Activated CD4-positive, alpha-beta T cell treated with anti-CD3 and anti-CD28 coated beads, Interleukin-2, amount 10 ng/mL, durations not matched to agents 24 days and 14 days (primary cell): ENCODE measurements at places on chromosomes 2 and 18. TPM values are rescaled to one million over a fixed set of nuclear protein-coding genes. Genes with fewer than 3 reads are reported as not detected.
A peak's percentile ranks its signal among the peaks of the same experiment; 100 is the strongest.

DNA sequence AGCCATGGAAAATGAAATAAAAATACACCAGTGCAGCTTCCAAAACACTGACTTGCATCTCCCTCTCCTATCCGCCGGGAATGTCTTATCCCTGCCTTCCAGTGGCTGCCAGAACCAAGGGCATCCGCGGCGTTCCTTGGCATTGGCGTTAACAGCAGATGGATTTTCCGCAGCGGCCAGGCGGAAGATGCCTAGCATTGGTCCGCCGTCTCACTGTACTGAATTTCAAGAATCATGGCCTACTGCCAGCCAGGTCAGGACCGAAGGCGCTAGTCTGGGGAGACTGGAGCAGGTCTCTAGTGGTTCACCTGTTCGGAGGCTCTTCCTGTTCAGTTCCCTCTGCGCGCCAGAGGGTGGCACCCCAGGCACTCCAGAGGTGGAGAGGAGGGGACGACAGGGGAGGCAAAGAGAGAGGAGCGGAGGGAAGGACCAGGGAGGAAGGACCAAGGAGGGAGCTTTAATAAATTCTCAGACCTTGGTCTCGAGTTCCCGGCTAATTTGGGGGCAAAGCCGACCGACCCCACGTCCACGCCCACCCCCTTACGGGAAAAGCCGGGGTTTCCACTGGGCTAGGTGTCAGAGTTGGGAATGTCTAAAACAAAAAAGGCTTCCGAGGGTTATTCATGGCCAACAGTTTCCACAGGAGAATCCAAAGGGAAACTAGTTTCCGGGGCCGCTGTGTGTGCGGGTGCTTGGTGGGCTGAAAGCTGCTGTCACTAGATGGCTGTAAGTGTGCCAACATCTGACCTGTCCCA lies 3.7 kb upstream of the BCL2L11 start:
- peaks cover 39% of the 10 kb centered on the region for H3K4me1 ChIP-seq
- peak overlapping the region; percentile 93 for H3K27ac ChIP-seq
- H3K27me3 ChIP-seq = peaks cover 42% of the 10 kb centered on the region
- peak; percentile 91 for DNase-seq
- H3K36me3 ChIP-seq = peaks cover 13% of the 10 kb centered on the region
- H3K4me3 ChIP-seq = peak overlapping the region; percentile 96

Gene IL36A
- total RNA-seq = 0.23 TPM in 1 of 2 replicates, not detected in the other

Gene CIB4
- total RNA-seq = not detected in 2 replicates

DNA sequence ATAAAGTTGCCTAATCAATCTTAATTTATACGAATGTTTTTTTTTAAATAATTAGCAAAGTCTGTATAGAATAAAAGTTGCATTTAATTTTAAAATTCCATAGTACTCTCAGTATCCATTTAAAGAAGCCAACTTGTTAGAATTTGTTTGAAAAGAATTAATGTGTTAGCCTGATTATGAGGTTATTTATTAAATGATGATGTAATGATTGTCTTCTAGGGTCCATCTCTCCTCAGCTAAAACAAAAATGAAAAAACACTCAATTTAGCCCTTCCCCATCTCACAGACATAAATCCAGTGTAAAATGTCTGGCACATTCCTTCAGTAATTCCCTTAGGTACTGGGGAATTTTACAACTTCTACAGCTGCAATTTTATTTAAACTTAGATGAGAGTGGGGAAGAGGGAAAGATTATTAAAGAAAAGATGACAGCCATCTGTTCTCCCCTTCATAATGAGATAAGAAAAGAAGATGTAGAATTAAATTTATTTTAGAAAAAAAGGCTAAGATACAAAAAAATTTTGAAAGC lies 68.6 kb downstream of the BARD1 start:
- no peak overlapping the region for H3K4me3 ChIP-seq
- DNase-seq = no peak
- H3K27ac ChIP-seq = no peak overlapping the region

DNA sequence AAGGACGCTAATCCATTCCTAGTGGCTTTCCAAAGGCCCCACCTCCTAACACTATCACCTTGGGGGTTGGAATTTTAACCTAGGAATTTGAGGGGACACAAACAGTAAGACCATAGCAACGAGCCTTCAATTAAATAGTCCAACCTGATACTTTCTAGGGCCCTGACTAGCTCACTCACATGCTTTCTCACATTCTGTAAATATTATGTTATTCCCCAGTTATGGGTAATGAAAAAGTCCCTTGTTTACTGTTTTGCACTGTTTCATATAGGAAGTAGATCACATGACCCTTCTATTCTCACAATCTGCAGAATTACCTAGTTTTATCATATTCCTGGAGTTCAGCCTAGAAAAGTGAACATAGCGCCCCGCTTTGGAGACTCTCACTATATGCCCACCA lies 1212.1 kb upstream of the ACVR2A start:
- H3K36me3 ChIP-seq = no peaks in the 10 kb centered on the region
- no peak overlapping the region for H3K27ac ChIP-seq
- no peaks in the 10 kb centered on the region for H3K4me1 ChIP-seq
- H3K4me3 ChIP-seq = no peak overlapping the region
- H3K27me3 ChIP-seq = no peaks in the 10 kb centered on the region

DNA sequence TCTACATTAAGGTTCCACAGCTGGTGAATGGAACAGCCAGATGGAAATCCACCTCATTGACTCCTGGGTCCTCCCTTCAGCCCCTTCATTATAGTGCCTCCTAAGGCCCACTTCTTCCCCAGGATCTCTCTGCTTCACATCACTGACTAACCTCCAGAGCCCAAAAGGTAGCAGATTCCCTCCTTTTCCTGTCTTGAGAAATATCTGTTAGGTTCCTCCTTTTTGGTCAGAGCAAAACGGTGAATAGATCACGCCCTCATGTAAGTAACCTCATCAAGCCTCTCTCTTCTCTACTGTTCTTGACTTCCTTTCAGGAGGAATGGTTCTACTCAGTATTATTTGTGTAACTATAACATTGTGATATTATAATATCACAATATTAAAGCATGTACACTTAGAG lies 155.0 kb upstream of the SRD5A2 start:
- no peak overlapping the region for H3K27ac ChIP-seq
- H3K4me1 ChIP-seq = no peaks in the 10 kb centered on the region
- no peaks in the 10 kb centered on the region for H3K36me3 ChIP-seq
- H3K4me3 ChIP-seq = no peak overlapping the region

GRCh38 chr2:72916743-72917137 lies 579 bp upstream of the EMX1 start:
- no peak overlapping the region for H3K27ac ChIP-seq
- peak overlapping the region; percentile 63 for H3K4me3 ChIP-seq
- H3K27me3 ChIP-seq = peaks cover 71% of the 10 kb centered on the region
- peak; percentile 61 for DNase-seq
- H3K36me3 ChIP-seq = no peaks in the 10 kb centered on the region
- H3K4me1 ChIP-seq = peaks cover 10% of the 10 kb centered on the region

GRCh38 chr2:234544659-234545611 lies 48.1 kb upstream of the ARL4C start:
- no peaks in the 10 kb centered on the region for H3K36me3 ChIP-seq
- H3K4me1 ChIP-seq = peaks cover 2% of the 10 kb centered on the region
- no peak overlapping the region for H3K4me3 ChIP-seq
- peaks cover 32% of the 10 kb centered on the region for H3K27me3 ChIP-seq
- DNase-seq = peak; percentile 94

Gene DAW1
- not detected in 2 replicates for total RNA-seq

DNA sequence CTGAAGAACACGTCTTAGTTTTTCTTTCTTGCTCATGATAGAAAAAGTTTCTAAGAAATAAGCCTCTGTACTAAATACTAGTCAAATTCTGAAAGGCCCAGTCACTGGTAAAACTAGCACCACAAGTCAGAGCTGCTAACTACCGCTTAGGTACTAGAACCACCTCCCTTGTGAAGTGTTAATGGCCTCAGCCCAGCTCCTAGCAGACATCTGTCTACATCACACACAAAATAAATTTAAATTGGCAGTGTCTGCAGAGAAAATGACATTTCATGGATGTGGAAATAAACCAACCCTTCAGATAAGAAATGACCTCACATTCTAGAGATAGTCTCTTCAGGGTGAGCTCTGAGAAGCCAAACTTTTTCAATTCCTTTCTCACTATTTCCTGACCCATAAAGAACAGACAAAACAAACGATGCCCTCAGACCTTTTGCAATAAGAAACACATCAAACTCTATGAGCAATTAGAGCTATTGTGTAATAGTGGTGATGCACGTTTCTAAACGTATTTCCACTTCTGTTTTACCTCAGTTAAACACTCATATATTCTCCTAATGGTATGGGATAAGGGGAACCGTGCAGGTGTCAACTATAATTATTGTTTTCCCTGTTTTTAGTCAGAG lies 70.3 kb upstream of the DSG1 start:
- H3K27ac ChIP-seq = no peak overlapping the region
- no peak for DNase-seq
- H3K36me3 ChIP-seq = no peaks in the 10 kb centered on the region

GRCh38 chr2:215882689-215883088 lies 130.7 kb downstream of the MREG start:
- no peak overlapping the region for H3K4me3 ChIP-seq
- no peaks in the 10 kb centered on the region for H3K36me3 ChIP-seq
- no peak overlapping the region for H3K27ac ChIP-seq
- H3K4me1 ChIP-seq = no peaks in the 10 kb centered on the region
- no peak for DNase-seq

DNA sequence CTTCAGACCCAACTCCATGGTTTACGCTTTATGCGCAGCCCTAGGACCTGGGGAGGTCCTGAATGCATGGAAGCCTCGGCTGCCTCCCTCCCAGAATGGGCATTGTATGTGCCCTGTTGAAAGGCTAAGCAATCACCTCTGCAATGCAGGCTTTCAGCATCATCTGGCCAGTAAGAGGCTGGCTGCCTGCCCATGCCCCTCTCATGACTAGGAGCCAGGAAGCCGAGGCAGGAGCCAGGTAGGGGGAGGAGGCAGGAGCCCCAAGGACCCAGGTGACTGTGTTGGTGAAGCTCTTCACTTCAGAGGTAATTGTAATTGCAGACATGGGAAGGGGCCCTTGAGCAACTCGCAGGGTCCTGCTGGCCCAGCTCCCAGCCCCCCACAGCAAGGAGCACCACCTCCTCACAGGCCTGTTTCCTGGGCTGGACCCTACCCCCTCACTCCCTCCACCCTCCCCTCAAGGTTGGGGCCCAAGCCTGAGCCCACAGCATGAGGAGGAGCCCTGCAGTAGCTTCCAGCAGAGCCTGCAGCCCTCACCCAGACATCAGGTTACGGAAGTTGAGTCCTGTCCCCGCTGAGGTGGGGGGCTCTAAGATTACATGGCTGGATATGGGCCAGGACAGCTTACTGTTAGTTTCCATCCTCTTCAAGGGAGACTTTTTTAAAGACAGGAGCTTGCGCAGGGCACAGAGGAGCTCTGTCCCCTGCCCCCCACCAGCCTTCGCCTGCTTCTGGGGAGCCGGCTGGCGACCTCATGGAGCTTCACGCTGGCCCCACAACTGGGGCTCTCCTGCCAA lies 21.9 kb downstream of the CRACDL start:
- H3K27ac ChIP-seq = no peak overlapping the region
- H3K27me3 ChIP-seq = peaks cover 34% of the 10 kb centered on the region
- no peak for DNase-seq

Gene ANKRD44
- 130 and 147 TPM in 2 replicates for total RNA-seq

DNA sequence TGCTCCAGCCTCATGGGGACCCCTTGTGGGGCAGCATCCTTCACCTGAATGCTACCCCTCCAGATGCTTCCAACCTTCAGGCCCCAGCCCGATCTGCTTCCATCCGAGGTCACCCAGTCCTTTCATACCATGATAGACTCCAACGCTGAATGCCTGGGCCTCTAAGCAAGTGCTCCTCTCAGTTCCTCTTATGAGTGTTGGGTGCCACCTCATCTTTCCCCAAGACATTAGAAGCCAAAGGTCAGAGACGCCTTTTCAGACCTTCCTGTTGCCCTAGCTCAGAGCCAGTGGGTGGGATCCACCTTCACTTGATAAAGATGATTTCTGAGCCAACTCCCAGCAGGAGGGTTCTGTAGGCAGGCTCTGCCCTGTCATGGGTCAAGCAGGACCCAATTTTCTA lies 174.5 kb upstream of the MGAT5 start:
- H3K27ac ChIP-seq = no peak overlapping the region
- no peak for DNase-seq
- H3K4me1 ChIP-seq = no peaks in the 10 kb centered on the region
- H3K4me3 ChIP-seq = no peak overlapping the region

- no peak for DNase-seq
- no peak overlapping the region for H3K4me3 ChIP-seq
- H3K36me3 ChIP-seq = no peaks in the 10 kb centered on the region
- peaks cover 73% of the 10 kb centered on the region for H3K27me3 ChIP-seq
- H3K4me1 ChIP-seq = peaks cover 5% of the 10 kb centered on the region
Measured at GRCh38 chr2:120739438-120740090, 3.9 kb downstream of the GLI2 start.

DNA sequence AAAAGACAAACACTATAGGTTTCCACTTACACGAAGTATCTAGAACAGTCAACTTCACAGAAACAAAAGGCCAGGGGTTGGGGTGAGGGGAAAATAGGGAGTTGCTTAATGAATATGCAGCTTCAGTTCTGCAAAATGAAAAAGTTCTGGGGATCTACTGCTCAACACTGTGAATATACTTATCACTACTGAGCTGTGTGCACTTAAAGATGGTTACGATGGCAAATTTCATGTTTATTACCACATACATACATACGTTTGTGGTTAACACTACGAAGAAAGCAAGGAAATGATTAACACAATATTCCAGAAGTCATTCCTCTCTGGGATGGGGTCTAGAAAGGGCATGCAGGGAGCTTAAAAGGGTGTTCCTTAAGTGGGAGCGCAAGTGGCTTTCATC lies 19.3 kb downstream of the MBOAT2 start:
- DNase-seq = no peak
- no peaks in the 10 kb centered on the region for H3K36me3 ChIP-seq
- no peak overlapping the region for H3K27ac ChIP-seq
- H3K4me1 ChIP-seq = no peaks in the 10 kb centered on the region

GRCh38 chr2:230903231-230904150 lies 21.6 kb downstream of the GPR55 start:
- peaks cover 41% of the 10 kb centered on the region for H3K27me3 ChIP-seq
- H3K27ac ChIP-seq = no peak overlapping the region
- H3K4me3 ChIP-seq = no peak overlapping the region

GRCh38 chr2:64548761-64549160 lies 24.6 kb downstream of the AFTPH start:
- H3K36me3 ChIP-seq = peaks cover 33% of the 10 kb centered on the region
- H3K27ac ChIP-seq = no peak overlapping the region
- no peaks in the 10 kb centered on the region for H3K27me3 ChIP-seq
- no peak overlapping the region for H3K4me3 ChIP-seq

Gene STAT4
- 47.9 and 50.8 TPM in 2 replicates for total RNA-seq

DNA sequence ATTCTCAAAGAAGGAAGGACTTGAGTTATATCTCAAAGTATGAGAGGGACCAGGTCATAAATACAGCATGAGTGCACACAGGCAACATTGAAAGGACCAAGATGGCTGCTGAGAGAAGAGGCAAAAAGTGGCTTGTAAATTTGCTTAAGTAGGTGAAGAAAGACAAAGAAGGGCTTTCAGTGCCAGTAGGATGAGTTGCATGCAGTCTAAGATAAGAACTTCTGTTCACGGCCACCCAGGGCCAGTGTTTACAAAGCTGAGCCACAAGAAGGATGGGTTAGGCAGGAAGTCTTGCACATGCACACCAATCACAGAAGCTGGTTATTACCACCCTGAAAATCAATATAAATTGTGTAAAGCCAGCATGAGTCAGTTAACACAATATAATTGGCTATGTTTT lies 3.1 kb upstream of the ABCB11 start:
- H3K4me1 ChIP-seq = peaks cover 5% of the 10 kb centered on the region
- no peak overlapping the region for H3K27ac ChIP-seq

- no peaks in the 10 kb centered on the region for H3K4me1 ChIP-seq
- no peaks in the 10 kb centered on the region for H3K27me3 ChIP-seq
- H3K36me3 ChIP-seq = no peaks in the 10 kb centered on the region
- H3K4me3 ChIP-seq = no peak overlapping the region
- DNase-seq = no peak
- H3K27ac ChIP-seq = no peak overlapping the region
Measured at GRCh38 chr2:198060277-198060676, 255.9 kb downstream of the PLCL1 start.
